ENCODE measurements at places on chromosomes 6 and 20.

GRCh38 chr20:38278763-38279162 is 18.2 kb upstream of the KIAA1755 start:
- no peak for DNase-seq

DNA sequence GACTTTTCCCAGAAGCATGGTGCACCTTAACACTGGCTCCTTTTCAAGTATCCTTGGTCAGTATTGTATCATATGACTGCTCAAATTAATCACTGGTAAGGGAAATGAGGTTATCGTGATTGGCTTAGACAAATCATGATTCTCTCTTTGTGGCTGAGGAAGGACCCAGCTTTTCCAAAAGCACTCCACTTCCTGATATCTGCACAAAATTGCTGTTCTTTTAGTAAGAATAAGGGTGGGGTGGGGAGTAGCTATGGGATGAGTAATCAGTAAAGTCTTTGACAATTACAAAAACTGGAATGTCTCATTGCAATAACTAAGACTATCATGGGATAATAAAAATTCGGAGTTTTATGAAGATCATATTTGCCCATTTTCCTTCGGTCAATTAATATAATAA is 9.0 kb upstream of the RIPPLY2 start:
- DNase-seq, result no peak

DNA sequence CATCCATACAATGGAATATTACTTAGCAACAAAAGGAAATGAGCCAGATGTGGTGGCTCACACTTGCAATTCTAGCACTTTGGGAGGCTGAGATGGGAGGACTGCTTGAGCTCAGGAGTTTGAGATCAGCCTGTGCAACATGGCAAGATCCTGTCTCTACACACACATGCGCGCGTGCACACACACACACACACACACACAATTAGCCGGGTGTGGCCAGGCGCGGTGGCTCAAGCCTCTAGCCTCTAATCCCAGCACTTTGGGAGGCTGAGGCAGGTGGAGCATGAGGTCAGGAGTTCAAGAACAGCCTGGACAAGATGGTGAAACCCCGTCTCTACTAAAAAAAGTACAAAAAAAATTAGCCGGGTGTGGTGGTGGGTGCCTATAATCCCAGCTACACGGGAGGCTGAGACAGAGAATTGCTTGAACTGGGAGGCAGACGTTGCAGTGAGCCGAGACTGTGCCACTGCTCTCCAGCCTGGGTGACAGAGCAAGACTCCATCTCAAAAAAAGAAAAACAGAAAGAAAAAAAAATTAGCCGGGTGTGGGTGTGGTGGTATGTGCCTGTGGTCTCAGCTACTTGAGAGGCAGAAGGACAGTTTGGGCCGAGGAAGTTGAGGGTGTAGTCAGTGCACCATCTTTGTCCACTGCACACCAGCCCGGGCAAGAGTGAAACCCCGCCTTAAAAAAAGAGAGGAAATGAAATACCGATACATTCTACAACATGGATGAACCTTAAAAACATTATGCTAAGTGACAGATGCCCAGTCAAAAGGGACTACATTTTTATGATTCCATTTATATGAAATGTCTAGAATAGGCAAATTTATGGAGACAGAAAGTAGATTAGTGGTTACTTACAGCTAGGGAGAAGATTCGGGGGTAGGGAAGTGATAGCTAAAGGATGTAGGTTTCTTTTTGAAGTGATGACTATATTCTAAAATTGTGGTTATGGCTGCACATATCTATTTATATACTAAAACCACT is 52.5 kb downstream of the RBL1 start:
- no peak for DNase-seq

DNA sequence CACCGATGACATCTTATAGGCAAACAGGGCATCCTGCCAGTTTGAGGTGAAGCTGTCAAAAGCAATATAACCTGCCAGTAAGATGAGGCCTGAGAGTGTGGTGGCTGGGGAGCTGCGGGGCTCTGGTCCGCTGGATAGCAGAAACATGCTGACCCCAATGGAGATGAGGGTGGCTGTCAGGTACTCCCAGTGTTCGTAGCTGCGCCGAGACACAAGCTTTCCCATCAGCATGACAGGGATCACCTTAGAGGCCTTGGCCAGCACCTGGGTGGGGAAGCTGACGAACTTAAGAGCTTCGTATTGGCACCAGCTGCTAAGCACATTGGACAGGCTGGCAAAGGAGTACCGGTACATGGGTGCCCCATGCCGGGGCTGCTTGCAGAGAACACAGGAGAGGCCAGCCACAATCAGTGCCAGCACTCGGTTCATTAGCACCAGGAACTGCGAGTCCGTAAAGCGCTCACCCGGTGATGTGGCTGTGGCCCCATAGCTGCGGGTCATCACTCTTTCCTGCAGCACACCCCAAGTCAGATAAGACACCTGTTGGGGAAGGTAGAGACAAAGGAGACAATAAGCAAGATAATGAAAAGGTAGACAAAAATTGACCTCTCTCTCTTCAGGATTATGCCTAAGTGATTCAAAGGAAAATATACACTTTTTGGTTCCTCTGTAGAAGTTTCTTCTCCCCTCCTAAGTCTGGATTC is 2.1 kb downstream of the SLC35B2 start:
- DNase-seq, result no peak

- no peak for DNase-seq
These were observed 458.3 kb downstream of the BTBD3 start for GRCh38 chr20:12375967-12376366.

GRCh38 chr20:54199283-54199682 is 8.6 kb upstream of the PFDN4 start:
- no peak for DNase-seq
